ENCODE measurements at places on chromosomes 16 and 17.

DNA sequence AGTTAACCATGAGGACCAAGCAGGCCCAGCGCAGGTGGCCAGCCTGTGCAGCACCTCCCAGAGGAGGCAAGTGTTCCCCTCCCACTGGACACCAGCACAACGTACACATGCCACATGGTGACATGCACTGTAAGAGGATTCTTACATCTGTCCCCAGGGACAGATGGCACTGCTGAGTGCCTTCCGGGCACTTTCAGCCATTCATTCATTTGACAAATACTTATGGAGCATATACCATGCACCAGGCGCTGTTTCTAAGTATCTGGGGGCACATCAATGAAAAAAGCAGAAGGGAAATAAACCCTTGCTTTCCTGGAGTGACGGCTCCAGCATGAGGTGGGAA, 79.6 kb downstream of the GAS7 start:
- DNase-seq, result no peak

- no peak for DNase-seq
Measured at GRCh38 chr16:89953671-89954406, 5.3 kb downstream of the DEF8 start.

DNA sequence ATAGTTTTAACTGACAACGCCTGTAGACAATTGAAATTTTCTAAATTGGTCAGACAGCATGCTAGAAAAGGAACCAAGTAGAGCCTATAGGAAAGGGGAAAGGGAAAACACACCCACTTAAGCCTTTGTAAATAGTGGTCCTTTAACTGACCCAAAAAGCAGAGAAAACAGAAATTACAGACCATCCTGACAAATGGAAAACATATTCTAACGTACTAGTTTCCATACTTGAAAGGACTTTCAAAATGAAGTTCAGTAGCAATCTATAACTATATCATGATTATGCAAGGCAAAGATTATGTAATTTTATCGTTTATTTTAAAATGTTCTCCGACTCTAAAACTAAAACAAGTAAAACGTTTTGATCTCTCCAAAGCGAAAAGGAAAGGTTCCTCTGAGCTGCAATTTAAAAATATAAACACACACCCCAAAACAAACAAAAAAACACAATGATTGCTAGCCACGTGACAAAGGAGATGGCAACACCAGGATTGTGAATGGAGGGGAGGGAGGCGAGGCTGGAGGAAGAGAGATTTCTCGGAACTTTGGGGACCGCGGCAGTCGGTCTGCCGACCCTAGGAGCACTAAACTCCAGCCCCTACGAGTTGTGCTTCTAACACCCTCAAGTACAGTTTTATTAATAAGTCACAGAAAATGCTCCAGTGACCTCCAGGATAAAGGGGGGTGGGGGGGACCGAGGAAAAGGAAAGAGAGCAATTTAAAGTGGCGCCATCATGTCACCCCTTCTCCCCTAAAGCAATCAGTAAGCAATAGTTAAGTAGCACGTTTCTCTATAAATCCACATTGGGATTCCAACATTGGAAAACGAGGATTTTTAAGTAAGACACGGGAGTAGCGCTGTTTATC, 1.7 kb downstream of the KANSL1 start:
- DNase-seq, result no peak

DNA sequence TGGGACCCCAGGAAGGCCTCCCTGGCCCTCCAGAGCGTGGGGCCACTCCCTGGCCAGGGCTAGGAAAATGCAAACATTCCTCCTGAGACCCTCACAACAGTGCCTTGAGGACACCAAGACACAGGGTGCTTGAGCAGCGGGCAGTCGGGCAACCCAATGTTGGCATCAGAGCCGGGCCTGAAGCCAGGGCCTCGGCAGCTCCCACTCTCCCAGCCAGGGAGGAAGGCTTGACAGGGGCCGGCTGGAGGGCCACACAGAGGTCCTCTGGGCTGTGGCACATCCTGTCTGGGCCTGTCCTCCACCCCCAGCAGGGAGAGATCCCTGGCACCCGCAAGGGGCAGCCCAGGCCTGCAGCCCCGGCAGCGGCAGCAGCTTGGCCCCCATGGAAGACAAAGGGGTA, 12.3 kb upstream of the KRT17 start:
- no peak for DNase-seq

DNA sequence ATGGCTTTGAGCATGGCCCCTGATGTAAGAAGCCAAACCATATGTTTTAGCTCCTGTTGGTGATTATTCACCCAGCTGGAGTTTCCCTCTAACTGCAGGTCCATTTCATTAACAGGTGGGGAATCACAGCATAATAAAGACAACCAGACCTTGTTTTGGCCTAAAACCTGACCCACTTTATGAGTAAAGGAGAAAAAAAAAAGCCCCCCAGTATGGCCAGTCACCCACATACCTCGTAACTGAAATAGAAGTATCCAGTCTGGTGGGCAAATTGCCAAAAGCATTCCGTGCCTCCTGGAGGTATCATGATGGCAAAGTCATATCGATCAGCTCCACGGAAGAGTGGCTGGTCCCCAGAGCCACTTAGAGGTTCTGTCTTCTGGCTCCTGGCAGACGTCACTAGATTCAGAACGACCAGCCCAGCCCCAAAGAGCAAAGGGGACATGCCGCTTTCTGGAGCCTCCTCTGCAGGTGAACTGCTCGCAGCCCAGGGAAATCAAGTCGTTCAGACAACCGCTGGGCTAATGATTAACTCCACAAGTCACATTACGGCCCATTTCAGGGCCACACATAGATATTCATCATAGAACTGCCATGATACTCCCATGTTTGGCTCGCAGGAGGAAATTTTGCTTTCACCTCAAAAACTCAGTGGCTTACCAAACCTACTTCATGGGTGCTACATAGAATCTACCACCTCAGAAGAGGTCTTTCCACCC, at the start of gene TMED6:
TMED6 (minus strand) TSS at position 478 of the 719 bp plus-strand sequence; CDS start at position 445, 33 bp downstream.
- no peak for DNase-seq

- DNase-seq, result no peak
Measured at GRCh38 chr17:49132699-49133364, at the start of gene B4GALNT2. Gene B4GALNT2 (plus strand): TSS chr17:49132769. CDS start chr17:49132793, 24 bp downstream.

DNA sequence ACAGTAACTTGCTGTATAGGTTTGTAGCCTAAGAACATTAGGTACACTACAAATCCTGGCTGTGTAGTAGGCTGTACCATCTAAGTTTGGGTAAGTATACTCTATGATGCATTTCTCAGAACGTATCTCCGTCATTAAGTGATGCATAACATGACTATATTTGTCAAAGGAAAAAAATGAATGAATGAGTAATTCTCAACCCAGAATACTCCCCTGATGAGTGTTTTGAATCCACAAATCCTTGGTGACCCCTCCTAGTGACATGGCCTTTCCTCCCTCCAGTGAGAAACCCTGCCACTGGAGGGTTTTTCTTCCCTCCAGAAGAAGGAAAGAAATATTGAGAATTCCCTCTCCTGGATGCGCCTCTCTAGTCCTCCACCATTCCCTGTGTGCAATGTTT, 24.0 kb upstream of the SALL1 start:
- DNase-seq, result no peak

- no peak for DNase-seq
Measured at GRCh38 chr17:74369221-74369620, 1.9 kb downstream of the GPR142 start.

- DNase-seq, result no peak
Measured at GRCh38 chr17:62732125-62732524, 76.0 kb downstream of the MARCHF10 start.

DNA sequence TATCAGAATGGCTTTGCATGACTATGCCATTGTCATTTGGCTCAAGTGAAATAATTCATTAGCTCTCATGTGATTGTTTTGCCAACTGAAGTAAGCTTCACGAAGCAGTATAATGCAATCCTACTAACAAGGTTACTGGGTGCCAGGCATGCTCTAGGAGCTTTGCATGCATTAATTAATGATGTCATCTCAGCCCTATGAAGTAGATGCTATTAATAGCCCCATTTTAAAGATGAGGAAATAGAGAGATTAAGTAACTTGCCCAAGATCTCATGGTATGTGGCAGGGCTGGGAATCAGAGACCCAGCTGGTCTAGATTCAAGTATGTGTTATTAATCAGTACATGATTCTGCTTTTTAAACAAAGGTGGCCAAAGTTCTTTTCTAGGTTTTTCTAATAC, 14.1 kb downstream of the KRT39 start:
- DNase-seq, result no peak

GRCh38 chr17:5464717-5465507, 3.9 kb downstream of the DHX33 start:
- no peak for DNase-seq

- DNase-seq, result no peak
Measured at GRCh38 chr17:48529683-48530009, 1.2 kb downstream of the HOXB1 start.

DNA sequence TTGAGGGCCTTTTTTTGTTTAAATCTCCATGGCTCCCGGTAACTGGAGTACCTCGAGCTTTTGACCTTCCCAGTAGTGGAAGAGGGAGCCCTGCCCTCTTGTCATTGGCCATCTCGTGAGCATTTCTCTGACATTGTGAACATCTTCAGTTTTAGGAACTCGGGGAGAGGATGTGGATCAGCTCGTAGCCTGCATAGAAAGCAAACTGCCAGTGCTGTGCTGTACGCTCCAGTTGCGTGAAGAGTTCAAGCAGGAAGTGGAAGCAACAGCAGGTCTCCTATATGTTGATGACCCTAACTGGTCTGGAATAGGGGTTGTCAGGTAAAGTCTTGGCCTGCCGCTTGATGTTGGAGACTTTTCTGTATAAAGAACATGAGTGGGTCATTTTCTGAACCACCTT, 24.3 kb downstream of the NTAN1 start:
- no peak for DNase-seq

DNA sequence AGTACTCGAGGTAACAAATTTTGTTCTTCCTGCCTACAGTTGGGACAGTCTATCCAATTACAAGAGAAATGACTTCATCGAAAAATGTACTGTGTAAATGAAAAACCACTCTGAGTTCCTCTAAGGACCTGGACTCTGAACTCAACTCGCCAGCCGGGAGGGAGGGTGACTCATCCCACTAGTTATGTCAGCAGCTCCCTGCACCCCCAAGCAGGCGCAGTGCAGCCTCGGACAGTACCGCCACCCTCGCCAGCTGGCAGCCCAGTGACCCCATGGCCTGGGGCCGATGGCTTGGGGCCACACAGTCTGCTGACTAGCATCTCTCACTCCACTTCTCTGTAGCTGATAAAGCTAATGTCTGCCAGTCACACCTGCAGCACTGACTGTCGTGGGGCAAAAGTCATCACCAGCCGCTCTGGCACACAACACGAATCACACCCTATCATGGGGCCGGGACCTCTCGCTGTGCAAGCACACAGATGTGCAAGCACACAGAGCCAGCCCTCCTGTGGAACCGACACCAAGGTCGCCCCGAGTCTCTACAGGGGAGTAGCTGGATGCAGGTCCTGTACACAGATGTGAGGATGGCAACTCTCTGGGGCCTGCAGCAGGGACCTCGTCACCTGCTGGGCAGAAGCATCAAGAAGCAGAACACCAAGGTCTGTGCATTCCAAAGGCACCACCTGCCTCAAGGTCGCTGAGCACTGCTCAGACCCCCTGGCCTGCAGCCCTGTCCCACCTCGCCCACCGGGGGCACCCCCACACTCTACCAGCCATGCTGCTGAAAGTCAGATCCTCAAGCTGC, 5.7 kb downstream of the CSNK1D start:
- DNase-seq, result peak; percentile 81

DNA sequence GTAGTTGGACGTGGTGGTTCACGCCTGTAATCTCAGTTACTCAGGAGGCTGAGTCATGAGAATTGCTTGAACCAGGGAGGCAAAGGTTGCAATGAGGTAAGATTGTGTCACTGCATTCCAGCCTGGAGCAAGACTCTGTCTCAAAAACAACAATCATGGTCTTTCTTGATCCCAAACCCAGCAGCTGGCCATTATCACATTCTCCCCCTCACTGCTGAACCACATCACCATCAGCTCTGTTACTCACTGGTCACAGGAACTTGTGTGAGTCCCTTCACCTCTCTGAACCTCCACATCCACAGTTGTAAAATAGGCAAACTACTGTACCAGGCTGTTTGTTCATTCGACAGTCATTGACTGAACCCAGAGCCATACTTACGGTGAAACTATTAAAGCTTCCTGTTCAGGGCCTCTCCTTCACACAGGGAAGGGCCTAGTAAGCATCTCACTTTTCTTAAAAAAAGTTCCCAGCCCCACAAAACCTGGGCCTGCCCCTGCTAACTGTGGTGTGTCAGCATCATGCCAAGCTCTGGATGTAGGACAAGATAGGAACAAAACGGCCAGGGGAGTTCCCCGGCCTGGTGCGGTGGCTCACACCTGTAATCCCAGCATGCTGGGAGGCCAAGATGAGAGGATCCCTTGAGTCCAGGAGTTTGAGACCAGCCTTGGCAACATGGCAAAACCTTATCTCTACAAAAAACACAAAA, 104.7 kb downstream of the COPRS start:
- no peak for DNase-seq

- no peak for DNase-seq
Measured at GRCh38 chr17:60080545-60080944, 1.8 kb upstream of the HEATR6 start.

DNA sequence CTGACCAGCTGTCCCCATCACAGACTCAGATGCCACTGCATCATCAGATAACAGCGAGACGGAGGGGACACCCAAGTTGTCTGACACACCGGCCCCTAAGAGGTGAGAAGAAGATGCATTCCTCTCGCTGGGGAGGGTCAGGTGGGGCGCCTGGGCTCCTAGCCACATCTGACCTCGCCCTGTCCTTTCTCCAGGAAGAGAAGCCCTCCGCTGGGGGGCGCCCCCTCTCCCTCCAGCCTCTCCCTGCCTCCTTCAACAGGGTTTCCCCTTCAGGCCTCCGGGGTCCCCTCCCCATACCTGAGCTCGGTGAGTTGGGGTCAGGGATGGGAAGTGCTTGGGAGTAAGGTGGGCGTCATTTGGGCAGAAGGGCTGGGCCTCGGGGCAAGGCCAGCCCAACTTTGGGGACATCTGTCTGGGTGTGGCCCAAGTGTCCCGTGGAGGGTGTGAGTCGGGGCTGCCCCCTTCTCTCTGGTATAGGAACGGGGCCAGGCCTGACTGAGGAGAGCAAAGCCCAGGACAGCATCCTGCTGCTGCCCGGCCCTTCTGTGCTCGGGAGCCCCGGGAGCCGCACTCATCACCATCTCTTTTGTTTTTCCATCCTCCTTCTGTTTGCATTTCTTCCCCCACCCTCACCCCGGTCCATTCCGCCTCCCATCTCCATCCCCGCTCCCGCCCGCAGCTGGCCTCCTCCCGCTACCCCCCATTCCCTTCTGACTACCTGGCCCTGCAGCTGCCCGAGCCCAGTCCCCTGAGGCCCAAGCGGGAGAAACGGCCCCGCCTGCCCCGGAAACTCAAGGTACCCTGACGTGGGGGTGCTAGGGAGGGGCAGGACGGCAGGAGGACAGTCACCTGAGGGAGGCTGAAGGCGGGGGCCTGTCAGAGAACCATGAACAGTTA, 4.9 kb downstream of the INO80E start:
- DNase-seq, result no peak

DNA sequence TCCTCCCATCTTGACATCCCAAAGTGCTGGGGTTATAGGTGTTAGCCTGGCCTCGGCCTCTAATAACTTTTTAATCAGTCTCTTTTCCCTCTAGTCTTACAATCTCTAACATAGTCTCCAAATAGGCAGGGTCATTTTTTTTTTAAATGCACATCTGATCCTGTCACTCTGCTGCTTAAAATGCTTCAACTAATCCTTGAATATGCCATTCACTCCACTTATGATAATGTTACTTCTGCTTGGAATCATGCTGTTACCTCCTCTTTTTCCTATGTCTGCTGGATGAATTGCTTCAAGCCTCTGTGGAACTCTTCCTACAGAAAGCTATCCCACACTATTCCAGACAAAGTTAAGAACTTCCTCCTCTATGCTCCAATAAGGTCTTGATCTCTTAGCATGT, 22.8 kb downstream of the CRLF3 start:
- DNase-seq, result no peak

All from ovary (tissue), 10 donors.